Amniotic epithelial cell (primary cell): ENCODE measurements at places on chromosomes 7 and 10.
A peak's percentile ranks its signal among the peaks of the same experiment; 100 is the strongest.

- DNase-seq = no peak
Measured at GRCh38 chr10:129784891-129785290, 179.2 kb downstream of the EBF3 start.

GRCh38 chr7:128904381-128905197, 5.9 kb downstream of the KCP start:
- DNase-seq = peak; percentile 45

DNA sequence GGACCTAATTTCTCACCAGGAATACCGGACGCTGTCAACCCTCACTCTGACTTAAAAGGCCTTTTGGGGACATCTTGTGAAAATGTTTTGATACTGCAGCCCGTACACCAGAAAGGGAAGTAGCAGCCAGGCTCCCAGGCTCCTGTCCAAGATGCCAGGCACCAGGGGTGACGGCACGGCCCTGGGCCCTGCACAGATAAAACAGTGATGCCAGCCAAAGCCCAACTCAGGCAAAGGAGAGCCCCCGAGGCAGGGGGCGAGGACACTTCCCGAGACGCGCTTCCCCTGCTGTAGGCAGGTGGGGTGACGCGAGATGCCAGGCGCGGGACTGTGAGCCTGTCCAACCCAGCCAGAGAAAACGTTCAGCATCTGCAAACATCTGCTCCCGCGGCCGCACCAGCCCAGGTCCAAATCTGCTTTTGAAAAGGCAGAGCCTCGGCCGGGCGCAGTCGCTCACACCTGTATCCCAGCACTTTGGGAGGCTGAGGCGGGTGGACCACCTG, 15.7 kb downstream of the ZFAND2A start:
- DNase-seq = no peak

GRCh38 chr10:70433581-70434280, 7.8 kb downstream of the NODAL start:
- no peak for DNase-seq

DNA sequence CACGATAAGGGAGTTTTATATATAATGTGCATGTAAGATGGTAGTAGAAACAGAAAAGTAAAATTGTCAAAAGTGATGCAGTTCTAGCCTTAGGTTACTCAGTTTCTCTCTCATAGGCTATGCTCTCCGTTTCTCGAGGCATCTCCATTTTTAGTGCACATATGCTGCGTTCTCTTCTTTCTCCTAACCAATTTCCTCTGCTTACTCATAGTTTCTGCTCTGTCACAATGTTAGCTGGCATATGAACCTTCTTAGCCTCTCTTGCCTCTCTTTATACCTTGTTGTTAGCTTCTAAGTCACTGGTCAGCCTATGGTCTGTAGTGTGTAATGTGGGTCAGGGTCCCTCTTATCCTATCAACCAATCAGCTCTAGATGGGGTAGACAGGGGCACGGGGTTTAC, 280.6 kb upstream of the ETV1 start:
- DNase-seq = no peak

DNA sequence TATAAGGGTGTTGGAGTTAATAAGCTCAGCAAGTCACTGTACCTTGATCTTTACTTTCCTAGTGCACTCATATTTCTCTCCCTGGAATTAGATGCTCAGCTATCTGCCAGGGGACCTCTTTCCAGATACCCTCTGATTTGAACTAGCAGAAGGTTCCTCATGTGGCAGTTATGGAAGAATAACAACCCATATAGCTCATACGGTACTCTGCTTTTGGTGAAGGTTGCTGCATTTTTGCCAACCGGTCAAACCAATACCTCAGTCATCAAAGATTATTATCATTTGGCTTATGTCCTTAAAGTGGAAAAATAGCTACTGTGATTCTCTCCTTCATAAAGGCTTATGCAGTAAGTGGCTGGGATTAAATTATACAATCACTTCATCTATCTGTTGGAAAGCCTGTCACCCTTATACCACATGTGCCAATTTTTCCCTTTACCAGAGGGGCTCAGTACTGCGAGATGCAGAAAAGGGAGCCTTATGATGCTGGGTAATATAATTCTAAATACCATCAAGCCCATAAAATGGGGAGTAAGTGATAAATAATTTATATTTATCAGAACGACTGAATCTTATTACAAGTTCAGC, 43.4 kb upstream of the PTER start:
- DNase-seq = no peak

DNA sequence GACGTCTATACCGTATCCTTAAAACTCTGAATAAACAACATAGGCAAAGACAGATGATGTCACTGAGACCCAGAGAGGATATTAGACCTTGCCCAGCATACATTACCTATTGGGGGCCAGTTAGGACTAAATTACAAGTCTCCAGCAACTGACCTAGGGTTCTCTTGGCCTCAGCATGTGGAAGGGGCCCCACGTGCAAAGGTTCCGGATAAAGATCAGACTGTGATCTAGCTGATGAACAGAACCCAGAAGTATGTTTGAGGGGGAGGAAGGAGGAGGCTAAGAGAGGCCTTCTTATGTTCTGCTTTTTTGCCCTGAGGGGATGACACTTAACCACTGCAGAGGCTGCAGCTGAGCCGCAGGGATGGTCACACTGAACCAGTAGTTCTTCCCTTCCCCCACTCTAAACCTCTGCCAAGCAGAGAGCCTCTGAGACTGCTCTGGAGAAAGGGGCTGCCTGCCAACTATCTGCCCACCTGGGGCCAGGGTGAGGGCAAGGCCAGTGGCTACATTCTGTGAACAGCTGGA, 24.0 kb upstream of the KMT2C start:
- DNase-seq = peak; percentile 24

DNA sequence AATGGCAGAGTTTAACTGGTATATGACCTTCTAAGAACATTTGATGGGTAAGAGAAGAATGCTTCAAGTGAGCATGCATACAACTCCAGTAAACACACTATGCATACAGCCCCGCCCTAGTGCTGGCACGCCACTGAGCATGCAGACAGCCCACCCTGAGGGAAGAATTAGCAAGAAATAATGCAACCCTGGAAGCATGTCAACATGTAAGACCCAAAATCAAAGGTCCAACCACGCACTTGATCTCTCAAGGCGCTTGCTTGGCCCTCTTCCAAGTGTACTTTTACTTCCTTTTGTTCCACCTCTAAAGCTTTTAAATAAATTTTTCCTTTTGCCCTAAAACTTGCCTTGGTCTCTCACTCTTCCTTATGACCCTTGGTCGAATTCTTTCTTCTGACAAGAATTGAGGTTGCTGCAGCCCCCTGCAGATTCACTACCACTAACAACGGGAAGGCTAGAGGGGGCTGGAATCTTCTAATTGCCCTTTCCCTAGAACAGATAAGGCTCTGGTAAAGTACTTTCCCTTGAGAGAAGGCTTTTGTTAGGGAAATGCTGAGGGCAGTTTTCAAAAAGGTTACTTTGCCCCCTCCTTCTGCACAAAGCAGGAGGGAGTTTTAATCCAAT, 3.4 kb downstream of the FAM24B start:
- no peak for DNase-seq

DNA sequence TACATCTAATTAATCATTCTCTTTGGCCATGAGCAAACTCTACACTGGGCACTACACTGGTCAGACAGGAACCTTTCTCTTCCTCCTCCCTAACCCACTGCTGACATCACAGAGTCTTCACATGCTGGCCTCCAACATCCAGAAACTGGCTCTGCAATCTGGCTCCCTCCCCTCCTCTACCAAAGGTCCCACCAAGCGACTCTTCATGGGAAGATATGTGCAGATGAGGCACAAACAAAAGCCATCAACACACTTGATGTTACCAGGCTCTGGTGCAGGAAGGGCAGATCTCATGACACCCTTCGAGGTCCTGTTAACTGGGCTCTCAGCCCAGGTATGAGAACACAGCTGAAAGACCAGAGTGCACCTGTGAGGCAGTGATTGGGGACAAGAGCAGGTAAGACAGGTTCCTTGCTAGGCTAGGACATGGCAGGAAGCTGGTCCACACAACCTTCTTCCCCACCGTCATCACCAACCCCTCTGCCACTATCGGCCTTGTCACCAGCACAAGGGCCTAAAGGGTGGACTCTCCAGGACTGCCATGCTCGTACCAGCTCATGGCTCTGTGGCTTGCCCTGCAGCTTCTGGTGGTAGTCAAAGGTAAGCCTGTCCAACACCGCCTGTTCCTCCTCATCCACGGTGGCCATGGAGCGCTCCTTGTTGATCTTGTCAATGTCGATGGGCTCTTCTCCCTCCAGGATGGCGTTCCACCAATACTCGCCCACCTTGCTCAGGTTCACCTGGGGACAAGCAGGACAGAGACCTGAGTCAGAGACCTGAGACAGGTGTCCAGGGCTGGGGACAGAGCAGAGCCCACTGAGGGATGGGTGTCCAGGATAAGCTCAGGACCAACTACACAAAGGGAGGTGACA, 66.6 kb upstream of the CAMK2B start:
- DNase-seq = no peak

DNA sequence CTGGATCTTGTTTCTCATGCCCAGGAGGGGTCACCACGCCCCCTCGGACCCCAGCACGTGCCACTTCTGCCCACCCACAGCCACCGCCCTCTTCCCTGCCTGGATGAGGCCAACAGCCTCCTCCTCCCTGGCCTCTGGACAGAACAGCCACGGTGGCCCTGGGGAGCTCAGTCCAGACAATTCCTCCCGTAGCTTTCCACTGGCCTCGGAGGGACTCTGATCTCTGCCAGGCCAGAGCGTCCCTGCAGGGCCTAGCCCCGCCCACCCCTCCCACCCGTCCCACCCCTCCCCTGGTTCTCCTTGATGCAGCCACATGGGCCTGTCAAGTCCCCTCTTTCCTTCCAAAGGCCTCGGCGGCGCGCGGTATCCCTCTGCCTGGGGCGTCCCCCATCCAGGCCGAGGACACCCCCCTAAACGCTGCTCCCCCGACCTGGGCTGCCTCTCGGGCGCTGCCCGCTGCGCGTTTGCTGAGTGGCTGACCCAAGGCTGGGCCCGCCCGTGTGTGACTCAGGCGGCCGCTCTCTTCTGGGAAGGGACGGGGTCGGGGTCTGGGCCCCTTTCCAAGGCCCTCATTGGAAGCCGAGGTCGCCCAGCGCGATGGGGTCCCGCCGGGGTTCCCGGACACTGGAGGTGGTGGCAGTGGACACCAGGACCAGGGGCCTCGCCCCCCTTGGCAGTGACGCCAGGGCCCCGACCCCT, 557 bp downstream of the TMEM120A start:
- peak; percentile 41 for DNase-seq

- peak; percentile 37 for DNase-seq
Measured at GRCh38 chr10:15223174-15223573, 54.7 kb upstream of the NMT2 start.

DNA sequence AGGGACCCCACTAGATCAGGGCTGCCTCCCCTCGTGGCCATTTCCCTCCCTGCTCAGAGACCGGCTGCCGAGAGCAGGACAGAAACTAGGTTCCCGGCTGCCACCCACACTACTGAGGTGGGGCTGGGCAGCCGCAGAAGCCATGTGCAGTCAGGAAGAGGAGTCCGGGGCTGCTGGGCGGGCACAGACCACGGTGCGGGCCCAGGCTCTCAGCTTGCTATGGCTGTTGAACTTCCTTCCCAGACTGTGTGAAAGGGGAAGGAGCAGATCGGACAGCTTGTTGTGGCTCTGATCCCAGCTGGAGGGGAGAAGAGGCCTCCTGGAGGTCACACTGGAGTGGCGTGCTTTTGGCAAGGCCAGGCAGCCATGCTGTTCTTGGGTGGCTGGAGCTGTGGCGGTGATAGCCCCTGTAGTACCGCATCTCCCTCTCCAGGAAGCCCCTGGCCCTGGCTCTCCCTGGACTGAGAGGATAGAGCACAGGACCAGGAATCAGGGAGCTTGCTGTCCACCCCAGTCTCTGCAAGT, 56.8 kb downstream of the HK1 start:
- DNase-seq = no peak

DNA sequence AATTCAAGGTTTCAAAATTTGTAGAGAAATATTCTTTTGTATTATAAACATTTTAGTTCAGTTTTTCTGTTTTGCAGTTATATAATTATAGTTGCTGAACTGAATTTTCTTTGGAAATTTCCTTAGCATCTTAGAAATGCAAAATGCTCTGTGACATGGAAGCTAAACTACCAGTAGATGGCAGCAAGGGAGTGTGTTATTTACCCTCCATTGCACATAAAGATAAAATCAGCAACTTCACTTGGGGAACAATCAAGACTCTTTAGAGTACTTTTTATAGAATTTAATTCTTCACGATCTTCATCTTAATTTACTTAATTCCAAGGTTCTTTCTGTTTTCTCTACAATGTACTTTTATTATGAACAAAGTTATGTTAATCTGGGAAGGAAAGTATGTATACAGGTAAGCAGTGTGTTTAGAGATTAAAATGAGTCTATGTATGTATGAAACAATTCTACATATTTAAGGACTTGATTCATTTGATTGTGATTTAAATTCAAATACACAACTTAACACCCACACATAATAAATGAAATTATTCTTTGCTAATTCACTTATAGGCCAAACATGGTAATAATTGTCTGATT, 404.2 kb downstream of the THSD7A start:
- peak; percentile 80 for DNase-seq

DNA sequence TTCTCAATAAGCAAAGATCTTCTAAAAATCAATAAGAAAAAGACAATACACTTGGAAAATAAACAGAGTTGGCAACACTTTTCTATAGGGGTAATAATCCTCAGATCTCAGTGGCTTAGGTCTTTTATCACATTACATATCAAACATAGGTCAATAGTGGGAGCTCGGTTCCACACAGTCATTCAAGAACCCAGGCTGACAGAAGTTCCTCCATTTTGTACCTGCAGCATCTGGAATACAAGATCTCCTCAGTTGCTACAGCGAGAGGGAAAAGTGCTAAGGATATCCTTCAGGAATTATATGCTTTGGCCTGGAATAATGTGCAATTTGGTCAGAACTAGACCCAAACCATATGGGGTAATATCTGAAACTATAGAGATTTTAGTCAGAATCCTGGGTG, 55.4 kb upstream of the MSRB2 start:
- DNase-seq = no peak

- no peak for DNase-seq
Measured at GRCh38 chr7:151095123-151095797, 9.0 kb downstream of the AGAP3 start.

DNA sequence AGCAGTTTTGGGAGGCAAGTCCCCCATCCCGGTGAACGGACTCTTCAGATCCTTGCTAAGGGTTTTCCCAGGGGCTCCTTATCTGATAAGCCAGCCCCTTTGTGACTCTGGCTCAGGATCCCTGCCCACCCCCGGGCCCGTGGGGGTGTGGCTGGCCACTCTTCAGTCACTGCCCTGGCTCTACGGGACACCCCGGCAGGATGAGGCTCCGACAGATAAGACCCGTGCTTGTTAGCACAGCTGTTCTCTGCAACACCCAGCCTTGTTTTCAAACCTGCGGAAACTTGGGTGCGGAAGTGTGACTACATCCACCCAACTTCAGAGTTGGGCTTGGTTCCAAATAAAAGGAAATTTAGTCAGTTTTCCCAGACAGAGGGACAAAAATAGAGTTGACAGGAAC, 66.7 kb upstream of the PODXL start:
- no peak for DNase-seq

- peak; percentile 51 for DNase-seq
Measured at GRCh38 chr7:94778711-94779459, 123.0 kb upstream of the SGCE start.

GRCh38 chr7:143005632-143006260, 21.2 kb downstream of the OR9A2 start:
- no peak for DNase-seq
